ENCODE measurements at places on chromosomes 16 and 17.

DNA sequence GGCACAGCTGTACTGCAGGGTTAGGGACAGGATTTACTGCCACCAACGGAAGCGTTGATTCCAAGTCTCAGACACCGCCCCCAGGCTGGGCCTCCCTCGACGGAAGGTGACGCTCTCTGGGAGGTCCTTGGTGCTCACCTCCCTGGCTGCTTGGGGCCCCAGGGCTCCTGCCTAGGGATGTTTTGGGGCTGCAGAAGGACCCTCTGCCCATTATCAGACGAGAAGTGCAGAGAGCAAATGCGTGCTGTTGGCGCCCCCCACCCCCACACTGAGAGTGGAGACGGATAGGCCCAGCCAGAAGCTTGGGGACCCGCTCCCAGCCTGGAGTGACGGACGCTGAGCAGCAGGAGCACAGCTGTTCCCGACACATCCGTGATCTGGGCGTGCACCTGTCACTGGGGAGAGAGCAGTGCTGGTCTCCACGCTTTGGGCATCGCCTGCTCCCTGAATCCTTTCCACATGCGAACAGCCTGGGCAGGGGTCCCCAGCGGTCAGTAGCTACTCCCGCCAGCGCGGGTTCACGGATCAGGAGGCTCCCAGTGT is 5.1 kb upstream of the SOX8 start:
- no peak for DNase-seq

DNA sequence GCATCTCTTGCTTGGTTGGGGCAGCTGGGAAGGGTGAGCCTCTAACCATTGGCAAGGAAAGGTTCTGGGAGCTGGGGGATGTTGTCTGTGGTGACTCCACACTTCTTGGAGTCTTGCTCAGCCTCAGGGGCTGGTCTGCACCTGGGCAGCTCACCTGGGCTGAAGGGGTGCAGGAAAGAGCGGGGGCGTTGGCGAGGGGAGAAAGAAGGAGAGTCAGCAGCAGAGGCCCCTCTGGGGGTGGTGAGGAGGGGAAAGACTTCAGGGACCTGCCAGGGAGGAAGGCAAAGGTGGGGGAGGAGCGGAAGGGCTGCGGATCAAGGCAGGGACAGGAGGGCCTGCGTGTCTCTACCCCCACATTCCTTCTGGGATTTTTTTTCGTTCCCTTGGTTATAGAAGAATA is 47.7 kb downstream of the CCDC42 start:
- no peak for DNase-seq

DNA sequence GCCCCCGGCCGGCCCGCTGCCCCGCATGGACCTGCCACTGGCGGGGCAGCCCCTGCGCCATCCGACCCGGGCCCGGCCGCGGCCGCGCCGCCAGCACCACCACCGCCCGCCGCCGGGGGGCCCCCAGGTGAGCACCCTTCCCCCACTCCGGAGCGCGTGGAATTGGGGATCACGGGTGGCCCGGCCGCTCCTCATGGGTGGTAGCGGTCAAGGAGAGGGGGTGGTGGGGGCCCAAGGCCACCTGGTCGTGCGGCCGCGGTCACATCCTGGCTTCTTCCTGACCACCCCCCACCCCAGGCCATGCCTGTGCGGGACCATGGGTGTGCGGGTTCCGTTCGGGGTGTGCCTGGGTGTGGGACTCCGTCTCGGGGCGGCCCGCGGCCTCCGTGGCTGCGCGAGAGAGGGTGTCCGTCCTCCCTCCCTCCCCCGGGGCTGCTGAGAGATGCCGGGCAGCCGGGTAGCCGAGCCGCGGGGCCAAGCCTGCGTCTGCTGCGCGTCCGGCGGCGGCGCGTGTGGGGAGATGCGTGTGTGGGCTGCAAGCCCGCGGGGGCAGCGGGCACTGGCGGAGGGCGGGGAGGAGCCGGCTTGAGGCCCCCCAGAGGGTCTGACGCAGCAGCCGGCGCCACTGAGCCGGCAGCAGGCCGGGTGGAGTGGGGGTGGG is 6.8 kb downstream of the ACD start:
- no peak for DNase-seq

DNA sequence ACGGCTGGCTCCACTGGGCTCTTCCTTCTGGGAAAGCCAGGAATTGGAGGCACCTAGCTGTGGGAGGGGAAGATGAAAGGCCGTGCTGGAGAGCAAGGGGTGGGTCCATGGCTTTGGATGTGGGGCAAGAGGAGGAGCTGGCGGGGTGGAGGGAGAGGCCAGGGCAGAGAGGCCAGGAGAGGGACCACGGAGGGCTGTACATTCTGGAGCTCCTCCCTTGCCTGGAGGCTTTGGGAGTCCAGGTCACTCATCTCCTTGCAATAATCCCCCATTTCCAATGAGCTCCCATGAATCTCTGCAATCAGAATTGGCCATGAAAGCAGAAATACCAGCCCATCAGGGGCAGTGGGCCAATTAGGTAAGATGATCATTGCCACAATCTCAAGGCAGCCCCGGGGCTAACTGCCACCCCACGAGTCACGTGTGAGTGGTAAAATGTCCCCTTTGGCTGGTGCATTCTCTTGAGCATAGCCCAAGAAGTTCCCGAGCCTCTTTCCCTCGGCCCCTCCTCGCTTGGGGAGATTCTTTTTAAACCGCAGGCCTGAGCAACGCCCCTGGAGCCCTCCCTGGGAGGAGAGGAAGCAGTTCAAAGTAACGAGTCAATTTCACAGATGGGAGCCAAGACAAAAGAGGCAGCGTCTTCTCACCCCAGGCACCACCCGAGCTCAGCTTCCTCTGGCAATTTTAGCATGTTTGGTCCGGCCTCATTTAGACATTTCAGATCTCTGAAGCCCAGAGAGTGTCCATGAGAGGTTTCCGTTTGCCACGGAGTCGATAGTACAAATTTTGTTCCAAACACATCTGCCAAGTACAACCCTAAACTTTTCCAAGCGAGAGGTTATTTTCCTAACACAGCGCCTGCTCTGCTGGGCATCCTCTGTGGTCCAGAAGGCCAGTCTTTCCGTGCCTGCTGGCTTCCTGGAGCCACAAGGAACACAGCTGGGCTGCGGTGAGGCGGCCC is 13.4 kb downstream of the RTN4RL1 start:
- DNase-seq = no peak

All from brain microvascular endothelial cell (primary cell).